ENCODE measurements at places on chromosomes 2 and 18.

DNA sequence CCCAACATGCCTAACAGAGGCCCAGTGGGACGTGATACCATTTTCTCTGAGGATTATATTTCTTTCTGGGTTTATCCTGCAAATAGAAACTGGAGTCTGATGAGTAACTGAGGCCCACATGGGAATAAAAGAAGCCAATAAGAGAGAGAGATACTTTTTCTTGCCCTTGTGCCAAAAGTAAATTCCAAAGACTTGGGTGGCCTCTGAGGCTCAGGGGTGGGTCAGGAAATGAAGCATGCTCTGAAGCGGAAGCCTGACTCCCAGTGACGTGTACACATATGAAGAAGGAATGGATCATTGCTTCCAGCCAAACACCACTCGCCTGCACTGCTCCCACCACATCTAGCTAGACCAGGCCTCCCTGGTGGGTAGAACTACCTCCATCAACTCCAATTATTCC is 273.6 kb upstream of the NCKAP5 start:
- no peak for DNase-seq

GRCh38 chr18:41982942-41983660 is 28.1 kb downstream of the PIK3C3 start:
- DNase-seq: no peak

DNA sequence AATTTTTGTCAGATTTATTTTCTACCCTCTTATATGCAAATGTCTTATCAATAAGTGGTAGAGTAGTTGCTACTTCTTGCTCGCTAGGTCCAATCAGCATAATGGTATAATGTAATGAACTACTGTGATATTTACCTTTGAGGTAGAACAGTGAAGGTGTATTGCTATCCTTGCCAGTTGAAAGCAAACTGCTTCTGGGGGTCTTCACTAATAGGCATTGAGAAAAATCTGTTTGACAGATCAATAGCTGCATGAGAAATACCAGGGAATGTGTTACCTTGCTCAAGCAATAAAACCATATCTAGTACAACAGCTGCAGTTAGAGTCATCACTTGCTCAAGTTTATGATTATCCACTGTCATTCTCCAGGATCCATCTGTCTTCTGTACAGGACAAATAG is 50.1 kb upstream of the EFEMP1 start:
- DNase-seq: no peak

DNA sequence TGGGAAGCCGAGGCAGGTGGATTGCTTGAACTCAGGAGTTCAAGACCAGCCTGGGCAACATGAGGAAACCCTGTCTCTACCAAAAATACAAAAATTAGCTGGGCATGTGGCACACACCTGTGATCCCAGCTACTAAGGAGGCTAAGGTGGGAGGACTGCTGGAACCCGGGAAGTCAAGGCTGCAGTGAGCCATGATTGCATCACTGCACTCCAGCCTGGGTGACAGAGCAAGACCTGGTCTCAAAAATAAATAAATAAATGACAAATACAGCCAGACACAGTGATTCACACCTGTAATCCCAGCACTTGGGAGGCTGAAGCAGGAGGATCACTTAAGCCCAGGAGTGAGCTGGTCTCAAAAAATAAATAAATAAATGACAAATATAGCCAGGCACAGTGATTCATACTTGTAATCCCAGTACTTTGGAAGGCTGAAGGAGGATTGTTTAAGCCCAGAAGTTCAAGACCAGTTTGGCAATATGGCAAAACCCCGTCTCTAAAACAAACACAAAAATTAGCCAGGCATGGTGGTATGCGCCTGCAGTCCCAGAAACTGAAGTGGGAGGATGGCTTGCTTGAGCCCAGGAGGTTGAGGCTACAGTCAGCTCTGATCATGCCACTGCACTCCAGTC is 6.2 kb downstream of the KANSL3 start:
- no peak for DNase-seq

DNA sequence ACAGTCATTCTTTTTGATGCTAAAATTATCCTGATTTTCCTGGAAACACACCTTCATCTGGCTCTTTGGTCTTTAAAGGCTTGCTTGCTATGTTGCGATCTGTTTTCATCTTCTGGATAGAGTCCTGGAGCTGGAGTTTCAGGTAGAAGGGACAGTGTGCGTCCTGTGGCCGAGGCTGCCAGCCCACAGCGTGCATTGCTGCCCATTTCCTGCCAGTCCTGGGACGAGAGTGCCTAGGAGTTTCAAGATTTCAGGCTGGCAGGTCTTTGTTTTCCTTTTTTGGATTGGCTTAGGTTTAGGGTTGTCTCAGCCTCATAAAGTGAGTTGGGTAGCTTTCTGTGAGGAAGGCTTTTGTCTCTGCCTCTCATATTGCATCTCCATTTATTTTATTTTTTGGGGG is 14.5 kb downstream of the DGKD start:
- no peak for DNase-seq

DNA sequence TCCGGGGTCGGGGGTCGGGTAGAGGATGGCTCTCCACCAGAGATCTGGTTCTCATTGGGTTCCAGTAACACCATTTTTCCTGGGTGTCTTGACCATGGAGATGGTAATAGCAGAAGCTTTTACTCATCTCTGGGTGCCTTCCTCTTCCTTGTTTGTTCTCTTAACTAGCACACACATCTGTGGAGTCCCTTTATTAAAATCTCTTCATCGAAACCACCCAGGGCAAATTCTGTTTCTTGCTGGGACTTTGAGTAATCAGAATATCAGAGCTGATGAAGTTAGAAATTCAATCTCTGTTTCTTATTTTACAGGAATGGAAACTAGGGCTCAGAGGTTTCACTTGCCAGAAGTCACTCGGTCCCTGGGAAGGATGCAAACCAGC is 15.0 kb upstream of the TRIB2 start:
- no peak for DNase-seq

DNA sequence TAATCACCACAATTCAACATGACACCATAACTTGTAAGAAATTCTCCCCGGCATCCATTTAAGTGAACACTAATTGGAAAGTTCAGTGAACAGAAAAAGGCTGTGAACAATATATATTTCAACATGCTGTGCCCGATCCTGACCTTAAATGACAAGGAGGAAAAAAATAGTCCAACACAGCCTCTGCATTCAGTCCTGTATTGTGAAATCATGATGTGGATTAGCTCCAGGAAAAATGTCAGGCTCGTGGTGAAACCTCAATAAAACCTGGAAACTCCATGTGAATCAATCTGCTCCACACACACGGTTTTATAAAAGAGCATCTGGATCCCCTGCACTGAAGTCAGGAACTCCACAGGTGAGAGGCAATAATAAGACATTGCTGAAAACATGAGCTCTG is 145.4 kb upstream of the SPOPL start:
- no peak for DNase-seq

- DNase-seq: no peak
These were observed 19.3 kb downstream of the INPP5D start for GRCh38 chr2:233079473-233079877.

- no peak for DNase-seq
These were observed 1228.9 kb downstream of the CNTNAP5 start for GRCh38 chr2:125254010-125254409.

- no peak for DNase-seq
These were observed 43.3 kb downstream of the TIMM21 start for GRCh38 chr18:74191577-74191976.

- DNase-seq: no peak
These were observed 142.6 kb downstream of the PXDN start for GRCh38 chr2:1601471-1602277.

DNA sequence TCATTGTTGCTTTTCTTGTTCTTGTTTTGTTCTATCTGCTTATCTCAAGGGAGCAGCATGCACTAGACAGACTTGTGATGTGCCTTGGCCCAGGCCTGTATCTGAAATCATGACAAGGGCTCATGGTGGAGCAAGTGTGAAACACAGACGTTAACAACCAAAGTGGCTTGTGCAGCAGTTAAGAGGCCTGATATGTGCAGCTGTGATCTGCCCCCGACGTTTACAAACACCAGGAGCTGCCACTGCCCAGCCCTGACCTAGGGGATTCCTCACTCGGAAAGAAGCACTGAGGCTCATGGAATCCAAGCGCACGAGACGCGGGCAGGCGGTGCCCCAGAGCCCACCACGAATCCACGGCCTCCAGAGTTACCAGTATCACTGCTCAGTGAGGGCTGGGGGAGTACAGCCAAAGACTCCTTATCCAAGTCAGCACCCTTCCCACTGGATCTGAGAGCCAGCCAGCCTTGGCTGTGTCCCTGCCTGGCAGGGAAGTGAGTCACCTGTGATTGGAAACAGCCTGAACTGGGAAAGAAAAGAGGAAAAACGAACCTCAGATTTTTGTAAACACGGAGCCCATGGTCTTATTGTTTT is 62.3 kb upstream of the SNTG2 start:
- DNase-seq: no peak

- no peak for DNase-seq
These were observed 16.9 kb upstream of the MYO1B start for GRCh38 chr2:191228333-191228732.

- DNase-seq: no peak
These were observed 51.0 kb downstream of the SF3B1 start for GRCh38 chr2:197383825-197384224.

GRCh38 chr2:23901966-23902846 is 24.7 kb downstream of the ATAD2B start:
- no peak for DNase-seq

DNA sequence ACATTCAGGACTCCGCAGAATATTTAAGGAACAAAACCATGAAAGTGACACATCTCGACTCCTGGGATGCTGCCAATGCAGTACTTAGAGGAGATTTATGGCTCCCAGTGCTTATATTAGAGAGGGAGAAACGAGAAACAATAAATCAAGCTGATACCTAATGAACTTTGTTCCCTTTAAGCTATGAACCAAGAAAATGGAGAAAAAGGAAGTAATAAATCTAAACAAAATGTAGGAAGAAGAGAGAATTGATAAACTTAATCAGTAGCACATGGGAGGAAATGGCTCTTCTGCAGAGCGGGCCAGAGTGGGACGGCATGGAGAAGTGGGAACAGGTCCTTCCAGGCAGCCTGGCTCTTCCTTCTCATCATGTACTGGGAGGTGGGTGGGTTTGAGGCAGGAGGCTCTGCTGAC is 42.7 kb downstream of the NPPC start:
- DNase-seq: no peak

GRCh38 chr2:7660816-7661215 is 743.6 kb downstream of the RNF144A start:
- no peak for DNase-seq

GRCh38 chr2:168661863-168662256 is 140.6 kb upstream of the NOSTRIN start:
- DNase-seq: no peak

- DNase-seq: no peak
These were observed 41.4 kb upstream of the TMEFF2 start for GRCh38 chr2:192236136-192236535.

DNA sequence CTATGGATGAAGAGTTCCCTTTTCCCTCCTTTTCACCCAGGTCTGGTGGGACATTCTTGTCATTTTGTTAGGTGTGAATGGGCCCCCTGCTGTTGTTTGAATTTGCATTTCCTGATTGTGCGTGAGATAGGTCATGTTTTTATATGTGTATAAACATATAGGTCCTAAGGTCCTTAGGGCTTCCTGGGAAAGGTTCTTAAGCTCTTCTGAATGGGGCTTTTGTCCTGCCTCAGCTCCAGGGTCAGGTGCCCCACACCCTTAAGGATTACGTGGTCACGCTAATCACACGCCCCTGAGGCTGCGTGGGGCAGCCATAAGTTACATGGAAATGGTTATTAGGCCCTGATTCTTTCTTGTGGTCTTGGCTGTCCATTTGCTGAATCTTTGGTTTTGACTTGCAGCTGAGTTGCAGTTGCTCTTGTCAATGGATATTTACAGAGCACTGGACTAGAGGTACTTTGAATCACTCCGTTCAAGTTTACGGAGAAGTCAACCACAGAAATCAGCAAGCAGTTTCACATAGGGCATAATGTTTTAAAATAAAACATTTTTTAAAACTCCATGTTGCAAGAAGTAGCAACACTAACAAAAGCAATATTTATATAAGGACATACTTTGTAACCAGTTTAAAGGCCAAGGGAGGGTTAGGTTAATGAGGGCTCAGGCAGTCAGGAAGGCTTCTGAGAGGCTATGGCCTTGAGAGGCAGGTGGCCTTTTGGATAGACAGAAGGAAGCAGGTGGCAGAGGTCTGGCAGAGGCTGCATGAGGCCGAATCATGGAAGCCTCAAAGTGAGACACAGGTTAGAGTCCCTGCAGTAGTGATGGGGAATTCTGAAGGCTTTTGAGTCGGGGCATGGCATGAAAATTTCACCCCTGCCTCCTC is 24.2 kb downstream of the LIPG start:
- no peak for DNase-seq

All from activated naive CD8-positive, alpha-beta T cell treated with anti-CD3 and anti-CD28 coated beads, Interleukin-2, amount 50 U/mL, for 24 hours (primary cell).